Peyer's patch (tissue), 4 donors: ENCODE measurements at places on chromosomes 3 and 15. TPM values are rescaled to one million over a fixed set of nuclear protein-coding genes. Genes with fewer than 3 reads are reported as not detected.

The SEMA3B gene
- 367 TPM for total RNA-seq

The GABRR3 gene
- not detected for total RNA-seq

The MEGF11 gene
- total RNA-seq = not detected

The MYO5C gene
- 29.1 TPM for total RNA-seq

The GATA2 gene
- 9.9 TPM for total RNA-seq

GRCh38 chr3:32373276-32373675 is 18.4 kb upstream of the CMTM7 start:
- H3K4me1 ChIP-seq = no peaks in the 10 kb centered on the region
- no peak for DNase-seq
- H3K27me3 ChIP-seq = no peaks in the 10 kb centered on the region
- H3K4me3 ChIP-seq = no peak overlapping the region

- H3K27me3 ChIP-seq = no peaks in the 10 kb centered on the region
- H3K36me3 ChIP-seq = no peaks in the 10 kb centered on the region
- H3K4me1 ChIP-seq = no peaks in the 10 kb centered on the region
- no peak for DNase-seq
- no peak overlapping the region for H3K4me3 ChIP-seq
- no peak overlapping the region for H3K27ac ChIP-seq
Observed at GRCh38 chr3:197188963-197189362, 109.4 kb downstream of the DLG1 start.

GRCh38 chr15:77881950-77882349 is 195.6 kb downstream of the TBC1D2B start:
- H3K27ac ChIP-seq = no peak overlapping the region
- H3K27me3 ChIP-seq = no peaks in the 10 kb centered on the region
- H3K36me3 ChIP-seq = no peaks in the 10 kb centered on the region

DNA sequence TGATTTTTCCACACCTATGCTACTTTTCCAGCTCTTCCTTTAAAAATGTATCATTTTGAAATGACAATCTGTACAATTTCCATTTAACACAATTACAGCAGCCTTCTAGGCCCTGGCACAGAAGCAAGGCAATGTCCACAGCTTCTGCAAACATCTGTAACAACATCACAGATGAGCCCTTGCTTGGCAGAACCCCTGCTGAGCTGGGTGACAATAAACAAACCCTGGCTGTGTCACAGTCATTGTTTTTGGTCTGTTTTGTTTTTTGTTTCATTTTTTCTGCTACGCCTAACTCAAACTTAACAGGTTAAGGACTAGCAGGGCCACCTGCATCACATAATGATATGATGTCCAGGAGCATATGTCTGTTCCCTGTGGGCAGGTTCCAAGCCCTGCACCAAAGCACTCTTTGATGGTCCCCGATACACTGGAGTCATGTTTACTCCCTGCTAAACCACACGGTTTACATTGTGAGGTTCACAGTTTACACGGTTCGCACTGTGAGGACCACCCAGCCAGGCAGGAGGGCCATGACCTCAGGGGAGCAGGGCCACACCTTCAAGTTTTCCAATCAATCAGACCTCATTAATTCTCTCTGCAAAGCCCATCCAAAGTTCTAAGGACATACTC is 186.8 kb upstream of the CHRNA7 start:
- no peak overlapping the region for H3K27ac ChIP-seq
- H3K4me1 ChIP-seq = no peaks in the 10 kb centered on the region
- H3K27me3 ChIP-seq = no peaks in the 10 kb centered on the region
- no peak overlapping the region for H3K4me3 ChIP-seq
- no peak for DNase-seq

DNA sequence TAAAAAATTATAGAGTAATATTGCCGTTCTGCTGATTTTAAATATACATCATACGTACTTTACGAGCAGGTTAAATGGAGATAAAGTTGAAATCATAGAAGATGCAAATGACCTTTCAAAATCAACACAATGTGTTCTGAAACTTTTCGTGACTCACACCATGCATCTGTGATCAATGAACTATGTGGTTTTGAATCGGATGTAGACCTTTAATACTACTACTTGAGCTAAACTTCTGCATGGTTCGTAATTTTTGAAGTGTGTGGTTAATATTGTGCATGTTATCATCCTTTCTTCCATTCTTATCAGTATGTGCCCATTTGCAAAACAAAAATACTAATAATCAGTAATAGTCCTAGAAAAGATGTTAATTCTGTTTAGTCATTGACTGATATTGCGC is 58.9 kb downstream of the GASK1A start:
- no peak overlapping the region for H3K4me3 ChIP-seq
- H3K36me3 ChIP-seq = no peaks in the 10 kb centered on the region
- H3K27me3 ChIP-seq = no peaks in the 10 kb centered on the region
- no peak overlapping the region for H3K27ac ChIP-seq

DNA sequence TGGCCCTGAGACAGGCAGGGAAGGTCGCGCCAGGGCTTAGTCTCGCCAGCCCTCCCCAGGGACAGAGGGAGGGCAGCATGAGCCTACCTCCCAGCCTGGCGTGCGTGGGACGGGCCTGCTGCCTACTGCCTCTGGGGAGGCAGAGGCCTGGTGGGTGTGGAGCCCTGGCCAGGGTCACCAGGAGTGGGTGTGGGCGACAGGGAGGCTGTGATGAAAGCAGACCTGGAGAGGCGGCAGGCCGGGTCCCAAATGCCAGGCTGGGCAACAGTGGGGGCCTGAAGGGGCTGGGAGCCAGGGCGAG is 33.1 kb downstream of the PLXNA1 start:
- no peaks in the 10 kb centered on the region for H3K27me3 ChIP-seq
- no peak overlapping the region for H3K27ac ChIP-seq
- no peak overlapping the region for H3K4me3 ChIP-seq

DNA sequence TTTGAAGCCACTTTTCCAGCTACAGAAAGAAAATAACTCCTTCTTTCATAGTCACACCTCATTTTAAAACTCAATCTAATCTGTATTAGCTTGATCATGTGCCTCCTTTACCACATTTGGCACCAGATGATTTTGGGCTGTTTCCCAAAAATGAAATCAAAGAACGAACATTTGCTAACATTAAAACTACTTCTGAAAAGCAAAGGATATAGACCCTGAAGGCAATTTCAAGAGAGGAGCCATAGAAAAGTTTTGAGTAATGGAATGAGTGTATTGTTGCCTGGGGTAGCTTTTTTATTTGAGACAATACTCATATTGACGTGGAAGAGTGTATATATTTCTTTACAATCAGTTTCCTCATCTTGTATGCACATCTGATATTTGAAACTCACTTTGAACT is 152.8 kb upstream of the TBL1XR1 start:
- no peak overlapping the region for H3K27ac ChIP-seq
- no peak overlapping the region for H3K4me3 ChIP-seq
- H3K36me3 ChIP-seq = no peaks in the 10 kb centered on the region
- H3K4me1 ChIP-seq = peaks cover 23% of the 10 kb centered on the region
- no peaks in the 10 kb centered on the region for H3K27me3 ChIP-seq

DNA sequence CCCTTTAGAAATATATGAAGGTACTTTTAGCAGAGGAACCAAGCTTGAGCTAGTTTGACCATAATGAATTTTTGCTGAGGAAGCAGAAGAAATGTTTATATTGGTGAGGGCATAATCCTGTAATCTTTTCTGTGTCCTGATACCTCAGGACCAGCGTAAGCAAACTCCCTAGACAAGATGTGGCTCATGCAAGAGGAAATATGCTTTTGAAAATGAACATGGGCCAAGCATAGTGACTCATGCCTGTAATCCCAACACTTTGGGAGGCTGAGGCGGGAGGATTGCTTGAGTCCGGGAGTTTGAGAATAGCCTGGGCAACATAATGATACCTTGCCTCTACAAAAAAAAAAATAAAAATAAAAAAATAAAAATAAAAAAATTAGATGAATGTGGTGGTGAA is 78.5 kb downstream of the PPARG start:
- DNase-seq = no peak
- H3K4me1 ChIP-seq = no peaks in the 10 kb centered on the region
- no peak overlapping the region for H3K27ac ChIP-seq
- no peaks in the 10 kb centered on the region for H3K27me3 ChIP-seq

- no peak overlapping the region for H3K4me3 ChIP-seq
- H3K4me1 ChIP-seq = no peaks in the 10 kb centered on the region
- no peak for DNase-seq
- H3K36me3 ChIP-seq = no peaks in the 10 kb centered on the region
Observed at GRCh38 chr3:124851905-124852304, 35.3 kb downstream of the ITGB5 start.
